ENCODE measurements at places on chromosomes 5 and 9.

DNA sequence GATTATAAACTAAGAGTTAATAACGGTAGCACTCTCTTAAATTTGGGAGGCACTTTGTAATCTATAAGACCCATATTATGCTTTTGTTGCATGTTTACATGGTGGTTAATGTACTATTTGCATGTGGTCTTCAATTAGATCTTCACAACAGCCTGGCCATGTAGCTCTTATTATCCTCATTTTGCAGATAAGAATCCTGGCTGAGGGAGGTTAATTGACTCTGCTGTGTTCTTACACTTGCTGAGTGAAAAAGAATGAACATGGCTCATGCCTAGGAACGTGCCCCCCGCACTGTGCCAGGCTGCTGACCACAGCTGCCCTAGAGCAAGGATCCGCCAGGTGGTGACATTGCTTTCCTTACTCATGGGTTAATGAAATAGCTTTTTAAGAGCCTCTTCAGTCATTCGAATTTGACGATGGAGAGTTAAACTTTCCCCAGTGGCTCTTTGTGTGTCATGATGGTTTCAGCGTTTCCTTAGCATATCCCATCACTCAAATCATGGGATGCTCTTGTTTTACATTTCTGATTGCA is 97.9 kb downstream of the CDH6 start:
- DNase-seq = no peak

- DNase-seq = no peak
Observed at GRCh38 chr9:109482391-109482916, 15.7 kb downstream of the PTPN3 start.

DNA sequence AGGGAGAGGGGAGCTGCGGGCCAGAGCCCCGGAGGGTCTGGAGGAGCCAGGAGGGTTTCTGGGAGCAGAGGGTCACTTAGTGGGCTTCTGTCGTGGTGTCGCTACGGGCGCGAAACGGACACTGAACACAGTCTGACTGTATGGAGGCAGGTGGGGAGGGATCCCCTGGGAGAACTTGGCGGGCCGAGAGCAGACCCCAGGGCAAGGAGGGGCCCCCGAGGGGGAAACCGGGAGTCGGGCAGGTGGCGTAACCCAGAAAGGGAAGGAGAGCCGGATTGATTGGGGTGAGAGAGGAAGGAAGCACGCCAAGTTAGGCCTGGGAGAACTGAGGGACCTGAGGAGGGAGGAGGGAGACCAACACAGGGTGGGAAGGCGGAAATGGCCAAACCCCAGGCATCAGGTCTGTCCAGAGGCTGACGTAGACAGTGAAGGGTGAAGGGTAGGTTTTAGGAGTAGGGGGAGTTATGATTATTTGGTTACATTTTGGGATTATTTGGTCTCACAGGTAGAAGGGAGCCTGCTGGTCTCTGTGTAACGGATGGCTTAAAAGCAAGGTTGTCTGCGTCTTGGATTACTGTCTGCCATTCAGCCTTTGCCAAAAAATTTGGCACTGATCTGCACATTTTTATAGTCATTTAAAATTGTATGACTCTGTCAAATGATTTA is 3.3 kb upstream of the MSMP start:
- DNase-seq = no peak

DNA sequence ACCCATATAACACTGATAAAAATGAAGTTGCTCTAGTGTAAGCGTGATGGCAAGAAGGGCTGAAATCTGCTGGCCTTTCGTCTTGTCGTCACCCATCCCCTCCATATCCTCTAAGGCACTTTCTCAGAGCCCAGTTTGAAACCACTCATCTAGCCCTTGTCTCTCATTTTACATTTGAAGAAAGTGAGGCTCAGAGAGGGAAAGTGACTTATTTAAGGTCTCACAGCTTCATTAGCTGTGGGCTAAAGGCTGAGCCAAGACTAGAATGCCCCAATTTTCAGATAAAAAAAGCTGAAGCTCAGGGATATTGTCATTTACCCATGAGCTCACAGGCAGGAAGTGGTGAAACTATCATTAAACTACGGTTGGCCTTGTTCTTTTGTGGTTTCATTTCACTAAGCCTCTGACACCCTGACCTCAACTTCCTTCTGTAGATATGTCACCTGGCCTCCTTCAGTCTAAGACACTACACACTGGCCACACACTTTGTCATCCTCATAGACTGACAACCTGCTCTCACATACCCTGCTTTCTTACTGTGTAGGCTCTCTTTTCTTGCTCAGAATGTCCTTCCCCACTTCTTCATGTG is 176.7 kb upstream of the DMAC1 start:
- peak; percentile 63 for DNase-seq

DNA sequence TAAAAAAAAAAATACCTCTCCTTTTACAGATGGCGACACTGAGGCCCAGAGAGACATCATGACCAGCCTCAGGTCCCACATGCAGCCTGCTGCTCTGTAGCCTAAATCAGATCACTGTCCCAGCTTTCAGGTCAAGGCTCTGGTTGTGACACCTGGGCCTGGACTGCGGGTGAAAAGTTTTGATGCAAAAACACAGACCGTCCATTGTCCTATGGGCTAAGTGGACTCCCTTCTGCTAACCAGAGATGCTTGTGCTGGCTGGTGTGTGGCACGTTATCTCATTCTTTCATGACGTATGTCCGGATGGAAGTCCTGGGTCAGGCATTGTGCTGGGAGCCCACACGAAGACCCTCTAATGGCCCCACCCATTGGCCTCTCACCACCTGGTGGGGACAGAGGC is 7.8 kb downstream of the NEK6 start:
- no peak for DNase-seq

DNA sequence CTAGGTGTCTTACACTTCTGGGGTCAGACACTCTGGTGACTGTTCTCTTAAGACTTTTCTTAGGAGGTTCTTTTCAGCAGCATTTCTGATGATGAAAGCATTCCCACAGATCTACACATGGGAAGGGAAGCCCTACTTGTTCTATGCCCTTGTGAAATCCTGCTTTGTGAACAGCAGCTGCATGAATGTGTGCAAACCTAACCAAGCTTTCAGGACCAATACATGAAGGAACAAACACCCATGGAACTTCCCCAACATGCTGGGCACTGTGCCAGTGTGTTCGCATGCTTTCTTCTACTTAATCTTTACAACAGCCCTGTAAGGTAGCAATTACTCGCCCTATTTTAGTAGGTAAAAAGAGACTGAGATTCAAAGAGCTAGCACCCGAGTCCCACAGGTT is 439.9 kb upstream of the KLF4 start:
- no peak for DNase-seq

DNA sequence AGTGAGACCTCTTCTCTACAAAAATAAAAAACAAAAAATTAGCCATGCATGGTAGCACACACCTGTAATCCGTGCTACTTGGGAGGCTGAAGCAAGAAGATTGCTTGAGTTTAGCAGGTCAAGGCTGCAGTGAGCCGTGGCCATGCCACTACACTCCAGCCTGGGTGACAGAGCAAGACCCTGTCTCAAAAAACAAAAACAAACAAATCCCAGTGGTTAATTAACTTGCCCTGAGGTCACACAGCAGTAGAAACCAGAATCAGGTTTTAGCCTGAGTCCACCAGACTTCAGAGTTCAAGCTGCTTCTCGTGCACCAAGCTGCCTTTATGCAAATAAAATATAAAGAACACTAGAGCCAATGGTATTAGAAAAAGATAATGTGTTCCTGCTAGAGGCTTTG is 169.7 kb downstream of the GOLPH3 start:
- no peak for DNase-seq

DNA sequence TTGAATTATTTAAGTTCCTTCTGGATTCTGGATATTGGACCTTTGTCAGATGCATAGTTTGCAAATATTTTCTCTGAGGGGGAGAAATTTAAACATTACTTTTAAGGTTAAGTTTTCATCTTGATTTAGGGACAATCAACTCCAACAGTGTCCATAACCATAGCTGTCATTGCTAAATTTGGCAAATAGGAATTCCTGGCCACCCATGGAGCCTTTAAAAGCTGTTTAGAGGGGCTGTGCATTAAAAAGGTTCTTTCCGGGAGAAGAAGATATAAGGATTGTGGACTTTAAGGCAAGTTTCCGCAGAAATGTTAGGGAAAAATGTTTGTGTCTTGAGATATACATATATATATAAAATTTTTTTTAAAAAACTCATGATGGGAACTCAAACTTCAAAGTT is 339.7 kb downstream of the ADAMTS6 start:
- no peak for DNase-seq

GRCh38 chr5:40746703-40747102 is 9.1 kb downstream of the TTC33 start:
- no peak for DNase-seq

All from activated gamma-delta T cell treated with Interleukin-2 at 50 U/mL for 16 hours (primary cell).